ENCODE measurements at places on chromosomes 5 and 9.

DNA sequence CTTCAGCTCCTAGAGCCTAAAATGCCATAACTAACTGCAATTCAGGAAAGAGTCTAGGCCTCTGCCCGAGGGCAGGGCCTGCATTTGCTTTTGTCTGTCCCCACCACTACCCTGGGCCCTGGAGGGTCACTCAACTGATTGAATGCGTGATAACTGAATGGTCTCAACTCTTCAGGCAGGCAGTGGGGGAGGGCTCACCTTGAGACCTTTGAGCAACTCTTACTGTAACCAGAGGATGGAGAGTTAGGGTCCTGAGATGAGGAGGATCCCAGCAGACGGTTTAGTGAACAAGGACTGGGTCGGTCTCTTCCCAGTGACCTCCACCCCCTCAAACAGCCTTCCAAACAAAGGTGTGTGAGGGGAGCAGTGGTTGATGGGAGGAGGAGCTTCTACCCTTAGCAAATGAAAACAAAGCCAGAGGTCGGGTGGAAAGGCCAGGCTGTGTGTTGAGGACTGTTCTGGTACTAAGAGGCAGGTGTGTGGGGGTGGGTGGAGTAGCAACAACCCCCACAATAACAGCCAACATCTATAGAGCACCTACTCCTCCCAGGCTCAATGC lies 59.4 kb downstream of the CXXC5 start:
- DNase-seq = no peak

DNA sequence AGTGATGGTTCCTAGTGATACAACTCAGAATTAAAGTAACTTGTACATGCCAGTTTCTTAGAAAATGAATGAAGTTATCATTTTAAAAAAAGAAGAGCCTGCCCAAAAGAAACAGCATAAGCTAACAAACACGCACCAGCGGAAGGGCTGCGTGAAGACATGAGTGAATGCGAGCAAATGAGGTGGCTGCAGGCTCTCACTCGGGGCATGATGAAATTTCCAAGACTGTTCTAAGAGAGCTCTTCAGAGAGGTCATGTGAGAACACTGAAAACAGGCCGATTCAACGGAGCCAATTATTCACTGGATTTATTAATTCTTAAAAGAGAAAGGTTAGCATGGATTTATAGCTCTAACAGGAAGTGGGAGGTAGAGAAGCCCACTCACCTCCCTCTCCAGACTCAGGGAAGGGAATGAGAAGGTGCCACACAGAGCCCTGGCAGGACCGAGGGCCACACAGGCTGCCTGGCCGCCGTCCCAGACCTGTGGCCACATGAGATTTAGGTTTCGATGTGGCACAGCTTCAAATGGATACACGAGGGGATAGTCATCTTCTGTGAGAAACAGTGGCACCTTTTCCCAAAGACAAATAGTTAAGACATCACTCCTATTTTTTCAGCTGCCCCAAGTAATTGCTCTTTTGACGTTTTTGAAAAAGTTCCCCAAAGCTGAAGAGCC lies 55.5 kb downstream of the HABP4 start:
- no peak for DNase-seq

DNA sequence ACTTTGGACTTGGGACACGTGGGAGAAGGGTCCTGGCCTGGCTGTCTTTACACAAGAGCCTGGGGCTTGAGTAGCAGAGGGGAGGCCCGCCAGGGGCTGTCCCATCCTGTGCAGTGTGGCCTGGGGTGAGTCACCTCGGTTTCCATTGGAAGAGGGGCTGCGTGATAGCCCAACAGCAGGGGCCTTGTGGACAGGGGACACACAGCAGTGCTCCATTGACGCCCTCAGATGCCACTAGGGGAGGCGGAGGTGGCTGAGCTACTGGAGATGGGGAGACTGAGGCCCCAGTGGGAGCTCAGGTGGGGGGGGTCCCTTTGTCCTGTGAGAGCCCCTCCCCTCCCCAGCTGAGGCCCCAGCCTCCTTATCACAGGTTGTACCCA lies 50.0 kb upstream of the RNU6ATAC start:
- DNase-seq = no peak

GRCh38 chr9:88383176-88383575 lies 5.1 kb upstream of the SPIN1 start:
- DNase-seq = no peak

DNA sequence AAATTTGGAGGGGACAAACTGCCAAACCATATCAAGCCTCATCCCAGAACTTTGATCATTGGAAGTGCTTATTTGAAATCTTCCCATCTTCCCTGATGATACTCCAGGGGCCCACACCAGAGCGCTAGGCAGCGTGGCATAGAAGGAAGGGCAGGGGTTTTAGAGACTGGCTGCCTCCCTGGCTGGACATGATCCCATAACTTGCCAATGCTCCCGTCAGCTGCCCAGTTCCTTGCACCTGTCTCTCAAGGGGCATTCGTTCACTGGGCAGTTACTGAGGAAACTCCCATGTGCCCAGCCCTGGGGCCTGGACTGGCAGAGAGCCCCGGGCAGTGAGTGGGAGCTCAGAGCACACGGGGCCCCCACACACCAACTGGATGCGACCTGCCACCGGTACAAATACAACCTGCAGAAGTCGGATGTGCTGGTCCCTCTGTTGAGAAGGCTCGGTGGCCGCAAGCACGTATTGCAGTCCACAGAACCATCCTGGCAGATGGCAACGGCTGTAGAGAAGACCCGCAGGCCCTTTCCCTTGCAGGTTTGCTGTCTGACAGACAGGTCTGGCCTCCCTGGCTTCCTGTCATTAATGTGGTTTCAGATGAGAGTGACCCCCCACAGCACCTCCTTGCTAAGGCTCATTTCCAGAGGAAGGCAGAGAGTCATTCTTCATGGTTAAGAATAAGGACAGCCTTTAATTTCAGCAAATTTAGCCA lies 122.4 kb downstream of the MVB12B start:
- peak; percentile 20 for DNase-seq
